Stimulated activated CD8-positive, alpha-beta memory T cell treated with anti-CD3 and anti-CD28 coated beads, Interleukin-7, amount 100 ng/mL, for 48 hours (primary cell): ENCODE measurements at places on chromosomes 3 and 15.
A peak's percentile ranks its signal among the peaks of the same experiment; 100 is the strongest.

DNA sequence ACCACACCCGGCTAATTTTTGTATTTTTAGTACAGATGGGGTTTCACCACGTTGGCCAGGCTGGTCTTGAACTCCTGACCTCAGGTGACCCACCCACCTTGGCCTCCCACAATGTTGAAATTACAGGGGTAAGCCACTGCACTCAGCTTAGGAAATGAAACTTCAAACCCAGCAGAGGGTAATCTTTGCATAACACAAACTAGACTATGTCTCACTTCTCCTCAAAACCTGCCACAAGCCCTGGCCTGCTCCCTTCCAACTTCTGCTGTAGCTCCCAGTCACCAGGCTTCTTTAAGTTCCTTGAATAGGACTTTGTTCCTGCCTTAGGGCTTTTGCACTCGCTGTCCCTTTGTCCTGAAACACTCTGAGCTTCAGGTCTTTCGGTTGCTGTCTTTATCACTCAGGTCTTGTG, 39.2 kb upstream of the SEMA4B start:
- no peak for DNase-seq

DNA sequence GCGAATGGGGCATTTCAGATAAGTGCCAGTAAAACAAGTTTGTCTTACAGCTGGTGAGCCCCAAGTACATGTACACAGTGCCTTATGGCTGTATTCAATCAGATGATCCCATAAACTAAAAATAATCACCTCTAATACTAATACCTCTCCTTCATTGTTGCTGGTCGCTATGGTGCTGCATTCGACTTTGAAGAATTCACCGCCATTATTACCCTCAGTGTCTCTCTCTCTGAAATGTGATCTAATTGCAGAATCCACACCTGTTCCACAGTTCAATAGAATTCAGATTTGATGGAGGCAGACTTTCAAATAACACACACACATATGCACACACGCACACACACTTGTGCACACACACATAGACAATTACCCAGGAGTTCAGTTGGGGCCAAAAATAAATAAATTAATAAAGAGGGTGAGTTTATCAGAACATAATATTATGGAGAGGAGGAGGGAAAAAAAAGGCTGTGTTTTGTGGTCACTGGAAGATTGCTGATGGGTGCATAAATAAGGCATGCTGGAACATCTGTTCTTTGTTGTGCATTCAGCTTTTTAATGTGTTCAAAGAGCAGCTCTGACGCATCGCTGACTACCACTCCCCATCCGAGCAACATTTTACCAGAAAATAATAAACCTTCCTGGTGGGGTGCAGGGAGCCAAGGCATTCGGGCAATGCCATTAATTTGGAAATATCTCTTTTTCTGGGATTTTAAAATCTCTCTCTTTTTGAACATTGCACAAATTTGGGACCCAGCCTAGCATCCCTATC, 235.7 kb downstream of the SATB1 start:
- no peak for DNase-seq

GRCh38 chr3:70822669-70823068, 510.2 kb upstream of the MDFIC2 start:
- DNase-seq, result no peak

GRCh38 chr3:157117875-157118654, 41.9 kb downstream of the CCNL1 start:
- DNase-seq, result no peak

DNA sequence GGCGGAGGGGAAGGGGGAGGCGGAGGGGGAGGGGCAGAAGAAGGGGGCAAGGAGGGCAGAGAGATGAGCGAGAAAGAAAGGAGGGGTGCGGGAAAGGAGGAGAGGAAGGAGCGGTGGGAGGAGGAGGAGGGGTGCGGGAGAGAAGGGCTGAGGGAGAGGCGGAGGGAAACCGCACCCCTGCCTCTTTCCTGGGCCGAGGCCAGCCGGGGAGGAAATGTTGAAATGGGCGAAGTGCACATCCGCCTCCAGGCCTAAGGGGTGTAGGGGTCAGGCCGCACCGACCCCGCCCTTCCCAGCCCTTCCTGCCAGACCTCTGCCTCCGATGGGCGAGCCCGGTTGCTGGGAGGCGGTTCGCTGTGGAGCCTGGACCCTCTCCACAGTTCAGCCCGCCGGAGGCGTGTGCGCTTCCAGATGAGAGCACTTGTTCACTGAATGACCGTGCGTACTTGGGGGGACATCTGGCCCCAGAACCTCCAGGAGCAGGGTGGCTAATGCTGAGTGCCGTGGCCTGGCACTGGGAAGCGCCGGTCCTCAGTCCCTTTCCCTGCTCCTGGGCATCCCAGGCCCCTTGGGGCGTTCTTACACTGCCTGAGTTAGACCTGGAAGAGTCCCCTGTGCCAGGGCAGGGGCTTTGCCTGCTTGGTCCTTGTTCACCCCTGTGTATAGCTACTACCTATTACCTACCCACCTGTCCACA, 110.3 kb upstream of the KLF13 start:
- peak; percentile 25 for DNase-seq

- DNase-seq, result no peak
Observed at GRCh38 chr15:41564960-41565502, 6.0 kb downstream of the TYRO3 start.

DNA sequence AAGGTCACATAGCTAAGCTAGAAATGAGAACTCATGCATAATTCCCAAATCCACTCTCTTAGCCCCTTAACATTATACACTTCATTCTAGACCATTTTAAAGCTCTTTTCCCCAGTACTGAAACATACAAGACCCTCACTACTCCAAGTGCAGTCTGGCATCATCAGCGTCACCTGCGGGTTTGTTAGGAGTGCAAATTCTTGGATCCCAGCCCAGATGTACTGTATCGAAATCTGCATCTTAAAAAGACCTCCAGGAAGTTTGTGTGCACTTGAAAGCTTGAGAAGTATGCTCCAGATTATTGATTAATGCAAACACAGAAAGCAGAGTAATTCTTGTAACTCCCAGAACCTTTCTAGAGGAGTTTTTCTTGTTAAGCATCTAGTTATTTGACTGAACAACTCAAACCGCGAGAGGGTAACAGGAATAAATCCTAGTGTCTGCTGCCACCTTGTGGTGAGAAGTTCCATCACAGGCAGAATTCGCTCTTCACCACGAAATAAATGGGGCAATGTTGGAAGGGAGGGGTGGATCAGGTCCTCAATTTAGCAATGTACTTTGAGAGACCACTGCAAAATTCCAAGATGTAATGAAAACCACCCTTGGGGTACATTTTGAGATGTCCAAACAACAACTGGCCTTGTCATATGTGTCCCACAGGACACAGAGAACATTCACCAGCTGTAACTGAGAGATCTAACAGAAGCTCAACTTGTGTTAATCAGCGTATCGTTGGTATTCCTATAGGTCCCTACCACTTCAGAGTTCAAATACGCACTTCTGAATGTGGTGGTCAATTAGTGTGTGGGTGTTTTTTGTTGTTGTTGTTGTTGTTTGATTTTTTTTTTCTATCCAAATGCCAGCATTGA, 583 bp upstream of the C3orf49 start:
- DNase-seq, result peak; percentile 11

- no peak for DNase-seq
Observed at GRCh38 chr15:76932135-76932966, 802 bp downstream of the RCN2 start.

- no peak for DNase-seq
Observed at GRCh38 chr3:116034794-116035193, 410.5 kb downstream of the LSAMP start.

DNA sequence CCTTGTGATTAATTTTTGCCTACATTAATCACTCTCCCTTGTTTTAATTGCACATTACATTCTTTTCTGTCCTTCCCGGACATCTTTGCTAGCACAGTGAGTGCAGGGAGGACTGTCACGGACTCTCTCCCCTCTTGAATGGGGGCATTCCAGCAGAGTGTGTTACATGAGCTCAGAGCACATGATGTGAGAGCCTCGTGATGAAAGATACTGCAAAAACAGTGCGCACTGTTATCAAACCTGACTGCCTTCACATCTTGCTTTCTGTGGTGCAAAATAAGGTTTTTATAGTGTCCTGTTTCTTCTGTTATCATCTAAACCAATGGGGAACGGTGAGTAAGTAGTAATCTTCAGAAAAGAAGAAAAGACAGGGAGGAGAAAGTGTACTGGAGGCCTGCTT, 167.5 kb downstream of the PGPEP1L start:
- DNase-seq, result no peak

DNA sequence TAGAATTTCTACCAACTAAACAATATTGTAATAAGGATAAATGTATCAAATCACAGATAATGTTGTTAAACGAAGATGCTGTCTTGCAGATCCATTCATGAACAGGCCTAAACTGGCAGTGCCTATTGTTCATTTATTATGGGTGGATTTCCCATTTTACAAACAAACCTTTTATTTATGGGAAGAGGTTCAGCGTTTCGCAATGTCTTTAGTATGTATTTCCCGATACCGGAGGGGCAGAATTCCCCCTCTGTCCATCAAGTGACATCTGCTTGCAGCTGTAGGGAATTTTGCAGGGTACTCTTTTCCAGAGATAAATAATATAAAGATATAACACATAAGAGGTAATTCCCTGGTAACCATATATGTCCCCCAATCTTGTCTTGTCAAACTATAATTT, 5.7 kb downstream of the CEP19 start:
- DNase-seq, result no peak

DNA sequence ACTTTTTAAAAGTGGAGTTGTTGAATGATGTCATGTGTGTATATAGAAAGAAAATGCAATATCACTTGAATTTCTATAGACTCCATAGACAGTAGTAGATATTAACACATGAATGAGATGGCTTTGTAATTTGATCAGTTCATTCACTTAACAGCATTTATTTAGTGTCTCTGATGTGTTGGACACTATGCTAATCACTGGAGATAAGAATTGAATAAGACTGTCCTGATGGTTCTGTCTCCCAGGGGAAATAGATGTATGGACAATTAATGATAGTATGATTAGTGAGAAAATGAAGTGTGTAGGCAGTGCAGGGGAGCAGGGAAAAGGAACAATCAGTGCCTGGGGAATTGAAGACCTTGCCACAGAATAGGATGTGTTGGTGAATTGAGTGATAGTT, 72.9 kb downstream of the RIOX2 start:
- DNase-seq, result no peak

GRCh38 chr3:14925729-14926591, 21.4 kb upstream of the NR2C2 start:
- DNase-seq, result no peak

GRCh38 chr15:97729270-97729669, 231.2 kb upstream of the ARRDC4 start:
- DNase-seq, result no peak

DNA sequence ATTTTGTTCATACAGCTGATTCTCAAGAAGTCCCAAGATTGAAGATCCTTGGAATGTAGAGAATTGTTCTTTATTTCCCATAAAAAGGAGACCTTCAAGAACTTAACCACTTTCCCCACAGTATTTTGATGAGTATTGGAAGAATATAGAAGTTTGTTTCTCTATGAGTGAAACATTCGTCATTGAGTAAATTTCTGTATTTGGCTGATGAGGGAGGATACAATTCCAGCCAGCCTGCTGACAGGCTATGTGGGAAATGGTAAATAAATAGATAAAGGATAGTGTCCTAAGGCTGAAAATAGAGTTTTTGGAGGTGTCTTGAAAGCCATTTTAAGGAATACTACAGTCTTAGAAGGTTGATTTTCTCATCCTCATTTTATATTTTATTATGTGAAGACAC, 1076.1 kb downstream of the ROBO2 start:
- DNase-seq, result no peak

DNA sequence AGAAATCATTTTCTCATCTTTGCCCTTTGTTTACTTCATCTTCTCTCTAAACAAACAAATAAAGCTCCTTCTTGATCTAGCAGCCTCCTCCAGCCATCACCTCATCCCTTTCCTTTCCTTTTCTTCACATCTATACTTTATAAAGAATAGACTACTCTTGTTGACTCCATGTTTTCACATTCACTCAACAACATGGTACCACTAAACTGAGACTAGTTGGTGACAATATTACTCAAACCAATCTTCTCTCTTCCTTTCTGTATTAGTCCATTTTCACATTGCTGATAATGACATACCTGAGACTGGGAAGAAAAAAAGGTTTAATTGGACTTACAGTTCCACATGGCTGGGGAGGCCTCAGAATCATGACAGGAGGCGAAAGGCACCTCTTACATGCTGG, 324.7 kb downstream of the SOX2 start:
- DNase-seq, result no peak

- no peak for DNase-seq
Observed at GRCh38 chr3:25542492-25543039, 114.5 kb downstream of the RARB start.

- DNase-seq, result no peak
Observed at GRCh38 chr15:51750792-51751696, at the start of gene TMOD2. TSS of gene TMOD2 (plus strand) at chr15:51751597. CDS start at chr15:51766442, 14,845 bp downstream.

DNA sequence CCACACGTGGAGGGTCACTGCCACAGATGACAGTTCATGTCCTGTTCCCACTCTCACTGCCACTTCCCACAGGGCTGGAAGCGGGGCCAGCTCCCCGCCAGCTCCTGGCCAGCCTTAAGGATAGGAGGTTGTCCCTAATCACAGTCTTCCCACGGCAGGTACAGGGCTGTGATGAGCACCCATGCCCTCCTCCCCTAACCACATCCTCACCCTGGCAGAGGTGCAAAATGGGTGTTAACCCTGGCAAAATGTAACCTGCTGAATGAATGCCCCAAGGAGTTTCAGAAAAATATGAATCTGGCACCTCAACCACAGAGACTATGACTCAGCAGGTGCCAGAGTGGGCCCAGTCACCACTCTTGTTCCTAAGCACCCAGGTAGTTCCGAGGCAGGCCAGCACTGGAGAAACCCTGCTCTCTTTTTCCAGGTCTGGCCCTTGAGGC, 185.1 kb upstream of the TPM1 start:
- DNase-seq, result peak; percentile 5

GRCh38 chr3:134677196-134677986, 26.6 kb upstream of the KY start:
- no peak for DNase-seq

- peak; percentile 65 for DNase-seq
Observed at GRCh38 chr3:141460097-141460704, 26.6 kb upstream of the RASA2 start.

DNA sequence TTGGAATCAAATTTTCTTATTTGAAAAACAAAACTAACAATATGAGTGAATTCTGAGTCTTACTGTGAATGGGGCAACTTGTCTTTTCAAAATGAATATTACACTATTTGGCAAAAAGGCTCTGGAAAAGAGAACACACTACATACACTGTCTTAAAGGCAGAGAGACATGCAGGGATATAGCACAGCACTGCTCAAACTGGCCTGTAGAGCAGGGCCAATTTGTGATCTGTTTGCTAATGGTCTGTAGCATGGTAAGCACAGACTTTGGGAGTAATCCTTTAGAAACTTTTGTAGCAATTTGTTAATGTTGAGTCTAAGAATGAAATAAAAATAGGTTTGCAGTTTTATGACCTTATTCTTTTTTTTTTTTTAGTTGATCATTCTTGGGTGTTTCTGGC, 679.8 kb upstream of the SGO1 start:
- DNase-seq, result no peak

DNA sequence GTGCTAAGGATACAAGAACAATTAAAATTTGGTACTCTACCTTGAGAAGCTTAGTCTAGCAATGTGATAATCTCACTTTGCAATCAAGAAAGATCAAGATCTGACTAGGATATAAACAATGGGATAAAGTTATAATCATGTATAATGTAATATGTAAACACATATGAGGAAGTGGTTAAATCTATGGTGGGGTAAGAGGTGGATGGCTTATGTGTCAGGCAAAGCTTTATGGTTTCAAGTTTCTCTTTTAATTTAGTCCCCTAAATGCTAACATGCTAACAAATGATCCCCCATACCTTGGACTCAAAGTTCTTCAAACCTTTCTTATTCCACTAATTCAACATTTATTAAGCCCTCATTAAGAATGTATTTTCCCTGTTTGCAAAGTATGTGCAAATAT, 2.5 kb downstream of the RSL24D1 start:
- DNase-seq, result no peak

GRCh38 chr3:71067977-71068654, 515.4 kb downstream of the FOXP1 start:
- DNase-seq, result no peak
